Esophagus squamous epithelium (tissue), 5 donors: ENCODE measurements at places on chromosomes 2 and 18. TPM values are rescaled to one million over a fixed set of nuclear protein-coding genes. Genes with fewer than 3 reads are reported as not detected.

SCG2 gene
- total RNA-seq, result not detected

PLEKHH2 gene
- 25.7 TPM for total RNA-seq

GPBAR1 gene
- total RNA-seq, result 1.3 TPM

GALNT14 gene
- 18.6 TPM for total RNA-seq

DNA sequence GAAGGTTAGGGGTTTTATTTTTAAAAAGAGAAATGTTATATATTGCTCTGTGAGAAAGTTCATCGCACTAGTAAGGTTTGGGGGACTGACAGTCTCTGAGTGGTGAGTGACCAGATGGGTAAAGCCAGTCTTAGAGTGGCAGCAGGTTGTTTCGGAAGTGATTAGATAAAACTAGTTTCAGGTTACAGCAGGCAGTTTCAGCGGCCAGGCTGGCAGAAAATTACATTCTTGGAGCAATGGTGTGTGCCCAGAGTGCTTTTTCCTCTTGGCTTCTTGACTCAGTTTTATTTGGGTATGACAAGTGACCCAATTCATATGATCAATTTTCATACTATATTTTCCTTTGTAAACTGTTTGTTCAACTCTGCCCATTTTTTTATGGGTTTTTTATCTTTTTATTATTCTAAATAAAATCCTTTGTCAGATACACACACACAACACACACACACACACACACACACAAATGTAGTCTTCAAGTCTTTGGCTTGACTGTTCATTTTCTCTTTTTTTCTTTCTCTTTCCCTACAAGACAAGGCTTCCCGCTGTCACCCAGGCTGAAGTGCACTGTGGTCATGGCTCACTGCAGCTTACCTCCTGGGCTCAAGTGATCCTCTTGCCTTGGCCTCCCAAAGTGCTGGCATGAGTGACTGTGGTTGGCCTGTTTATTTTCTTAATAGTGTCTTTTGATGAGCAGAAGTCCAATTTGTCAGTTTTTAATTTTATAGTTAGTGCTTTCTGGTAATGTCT, 30.9 kb downstream of the RALBP1 start:
- no peak for DNase-seq

GRCh38 chr18:13548966-13549879, 177.1 kb downstream of the FAM210A start:
- DNase-seq, result no peak

GRCh38 chr2:174605687-174606086, 8.1 kb upstream of the WIPF1 start:
- DNase-seq, result no peak

- DNase-seq, result no peak
These were observed 453.2 kb downstream of the PTPRM start for GRCh38 chr18:8020132-8020846.

GRCh38 chr18:27114842-27115241, 70.3 kb downstream of the CHST9 start:
- DNase-seq, result no peak
